RPMI7951 (cell line): ENCODE measurements at places on chromosomes 11 and 22.

DNA sequence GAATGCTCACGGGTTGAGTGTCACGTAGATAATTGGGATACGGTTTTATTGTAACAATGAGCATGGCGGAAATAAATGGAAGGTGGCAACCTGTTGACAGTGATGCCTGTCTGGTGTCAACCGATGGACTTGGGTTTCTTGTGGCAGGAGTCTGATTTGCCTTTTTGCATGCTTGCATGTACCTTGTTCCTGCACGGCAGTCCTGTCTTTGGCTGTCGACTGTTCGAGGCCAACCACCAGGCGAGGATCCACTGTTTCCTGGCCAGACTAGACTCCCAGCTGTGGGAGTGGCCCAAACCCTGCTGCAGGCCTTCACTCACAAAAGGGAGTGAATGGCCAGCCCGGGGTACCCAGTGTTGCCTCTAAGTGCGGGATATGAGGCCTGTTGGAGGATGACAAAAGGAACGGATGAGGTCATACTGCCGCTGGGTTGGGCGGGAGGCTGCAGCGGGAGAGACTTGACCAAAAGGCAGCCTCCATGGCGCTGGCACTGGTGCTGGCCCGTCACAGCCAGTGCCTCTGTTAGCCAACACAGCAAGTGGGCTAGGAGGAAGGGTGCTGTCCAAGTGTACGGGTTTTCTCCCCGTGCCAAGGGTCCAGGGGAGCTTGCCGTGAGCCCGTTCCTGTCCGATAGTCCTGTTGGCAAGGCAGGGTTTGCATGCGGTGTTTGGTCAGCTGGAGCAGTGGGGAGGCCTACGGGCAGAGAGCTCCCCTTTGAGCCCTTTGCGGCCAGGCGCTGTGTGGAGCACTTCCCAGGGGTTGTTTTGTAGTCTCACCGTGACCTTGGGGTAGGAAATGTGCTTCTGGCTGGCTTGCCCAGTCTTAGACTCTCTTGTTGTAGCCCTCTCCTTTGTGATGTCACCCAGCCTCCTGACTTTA, 974 bp downstream of the DGCR8 start:
- DNase-seq, result peak; percentile 72

DNA sequence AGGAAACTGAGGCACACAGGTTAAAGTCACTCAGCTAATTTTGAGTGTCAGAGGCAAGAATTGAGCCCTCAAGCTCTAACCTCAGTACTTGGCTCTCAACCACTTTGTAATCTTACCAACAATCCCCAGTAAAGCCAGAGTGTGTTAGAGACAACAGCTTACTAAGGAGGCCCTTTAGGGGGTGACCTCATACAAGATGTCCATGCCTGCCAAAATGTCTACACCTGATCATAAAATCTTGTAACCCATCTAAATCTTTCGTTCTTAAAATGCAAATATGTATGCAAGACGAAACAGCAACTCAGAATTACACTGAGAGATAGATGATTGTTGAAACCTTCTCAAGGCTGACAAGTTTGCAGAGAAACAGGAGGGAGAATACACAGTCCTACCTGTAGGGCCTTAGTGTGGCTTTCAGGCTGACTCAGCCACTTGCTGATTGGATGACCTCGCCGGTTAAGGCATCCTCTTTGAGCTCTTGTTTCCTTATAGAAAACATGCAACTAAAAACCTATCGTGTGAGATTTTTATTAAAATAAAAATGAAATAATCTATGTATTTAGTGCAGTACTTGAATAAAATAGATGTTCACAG, 143.2 kb downstream of the OPCML start:
- DNase-seq, result no peak

DNA sequence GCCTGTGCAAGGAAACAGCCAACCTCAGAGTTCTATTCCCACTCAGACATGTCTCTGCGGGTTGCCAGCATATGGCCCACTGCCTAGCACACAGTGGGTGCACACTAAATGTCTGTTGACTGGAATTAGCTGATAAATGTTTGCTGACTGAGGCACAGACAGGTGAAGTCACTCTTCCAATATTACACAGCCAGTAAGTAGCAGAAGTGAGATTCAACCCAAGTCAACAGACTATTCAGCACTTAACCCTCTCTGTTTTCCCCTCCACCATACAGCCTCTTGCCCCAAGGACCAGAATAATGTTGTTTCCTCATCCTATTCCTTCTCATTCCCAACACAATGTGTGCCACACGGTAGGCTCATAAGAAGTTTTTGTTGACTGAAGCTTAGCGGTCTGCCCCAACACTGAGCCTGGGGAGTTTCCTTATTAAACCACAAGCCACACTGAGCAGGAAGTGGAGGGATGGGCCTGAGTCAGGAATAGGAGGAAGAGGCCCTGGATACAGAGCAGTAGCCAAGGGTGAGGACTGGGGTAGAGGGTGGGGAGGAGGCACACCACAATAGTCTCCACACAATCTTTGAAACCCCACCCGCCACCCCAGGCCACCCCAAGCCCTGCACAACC, 15.7 kb upstream of the IL10RA start:
- DNase-seq, result peak; percentile 39

DNA sequence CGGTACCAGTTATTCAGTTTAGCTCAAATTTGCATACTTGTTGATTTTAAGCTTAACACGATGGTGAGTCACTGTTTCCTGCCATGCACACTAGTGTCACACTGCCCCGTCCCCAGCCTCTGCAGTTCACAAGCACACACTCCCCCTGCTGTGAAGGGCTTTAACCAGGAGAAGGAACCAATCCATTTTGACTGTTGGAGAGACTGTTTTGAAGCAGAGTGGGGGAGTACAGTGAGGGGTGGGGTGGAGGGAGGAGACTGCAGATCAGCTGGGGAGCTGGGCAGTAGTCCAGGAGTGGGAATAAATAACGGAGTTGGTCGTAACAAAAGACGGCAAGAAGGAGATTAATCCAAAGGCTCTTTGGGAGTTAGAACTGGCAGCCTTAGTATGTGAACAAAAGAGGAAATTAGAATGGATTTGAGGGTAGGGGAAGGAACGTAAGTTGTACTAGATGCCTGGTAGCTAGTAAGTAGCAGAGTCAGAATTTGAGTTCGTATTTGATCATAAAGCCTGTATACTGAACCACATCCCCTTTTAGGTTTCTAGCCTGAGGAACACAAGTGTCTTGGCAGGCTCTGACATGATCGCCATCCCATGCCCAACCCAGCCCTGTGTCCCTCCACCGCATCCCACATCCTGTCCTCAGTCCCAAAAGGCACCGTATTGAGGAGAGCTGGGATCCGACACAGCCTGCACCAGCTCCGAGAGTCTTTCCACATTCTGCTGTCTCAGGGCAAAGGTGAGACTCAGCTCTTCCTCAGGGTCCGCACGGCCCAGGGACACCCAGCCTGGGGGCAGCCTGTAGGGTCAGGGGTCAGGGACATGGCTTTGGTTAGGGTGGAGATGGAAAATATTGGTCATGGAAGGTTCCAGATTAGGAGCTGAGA, 862 bp downstream of the TPP1 start:
- peak; percentile 75 for DNase-seq
